ENCODE measurements at places on chromosomes 3 and 15.

DNA sequence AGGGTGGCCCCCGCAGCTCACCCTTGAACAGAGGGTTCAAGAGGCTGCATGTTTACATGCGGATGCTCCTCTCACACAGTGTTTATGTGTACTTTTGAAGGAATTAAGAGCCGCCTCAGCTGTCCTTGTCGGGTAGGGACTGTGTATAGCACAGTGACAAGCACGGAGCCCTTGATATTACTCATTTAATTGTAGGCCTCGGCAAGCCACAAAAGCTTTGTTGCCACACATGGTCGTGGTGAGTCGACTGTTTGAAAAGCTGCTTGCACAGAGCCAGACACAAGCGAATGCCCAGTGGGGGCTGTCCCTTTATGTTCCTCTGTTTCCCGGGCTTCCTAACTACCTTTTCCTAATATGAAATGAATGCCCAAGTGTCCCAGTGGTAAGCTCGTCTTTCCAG, 4.5 kb downstream of the ESYT3 start:
- no peak for DNase-seq

DNA sequence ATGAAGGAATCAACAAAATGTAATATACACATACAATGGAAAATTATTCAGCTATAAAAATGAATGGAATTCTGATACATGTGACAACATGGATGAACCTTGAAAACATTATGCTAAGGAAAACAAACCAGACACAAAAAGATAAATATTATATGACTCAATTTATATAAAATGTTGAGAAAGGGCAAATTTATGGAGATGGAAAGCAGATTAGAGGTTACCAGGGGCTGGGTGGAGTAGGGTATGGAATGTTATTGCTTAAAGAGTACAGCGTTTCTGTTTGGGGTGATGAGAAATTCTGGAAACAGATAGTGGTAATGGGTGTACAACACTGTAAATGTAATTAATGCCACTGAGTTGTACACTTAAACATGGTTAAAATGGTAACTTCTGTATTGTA, 50.9 kb downstream of the EMC4 start:
- no peak for DNase-seq

DNA sequence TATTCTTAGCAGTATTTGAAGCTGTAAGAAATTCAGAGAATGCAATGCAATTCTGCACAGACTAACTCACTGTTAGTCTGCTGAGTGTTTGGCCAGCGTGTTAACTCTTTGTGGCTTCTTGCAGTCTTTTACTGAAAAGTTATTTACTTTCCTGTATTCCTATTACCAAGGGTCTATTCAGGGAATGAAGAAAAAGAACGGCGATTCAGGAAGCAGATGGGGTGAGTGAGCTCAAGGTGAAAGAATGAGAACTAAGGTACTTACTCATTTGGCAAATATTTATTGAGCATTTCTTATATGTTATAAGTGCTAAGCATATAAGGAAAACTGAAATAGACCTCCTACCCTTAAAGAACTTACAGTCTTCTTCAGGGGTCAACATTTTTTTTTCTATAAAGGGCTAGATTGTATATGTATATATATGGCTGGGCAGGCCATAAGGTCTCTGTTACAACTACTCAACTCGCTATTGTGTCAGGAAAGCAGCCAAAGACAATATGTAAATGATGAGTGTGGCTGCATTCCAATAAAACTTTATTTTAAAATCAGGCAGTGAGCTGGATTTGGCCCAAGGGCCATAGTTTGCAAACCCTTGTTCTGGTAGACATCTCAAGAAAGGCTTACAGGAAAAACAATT, 271.9 kb upstream of the GADL1 start:
- no peak for DNase-seq

GRCh38 chr3:125051205-125051604, 4.6 kb downstream of the HEG1 start:
- no peak for DNase-seq

DNA sequence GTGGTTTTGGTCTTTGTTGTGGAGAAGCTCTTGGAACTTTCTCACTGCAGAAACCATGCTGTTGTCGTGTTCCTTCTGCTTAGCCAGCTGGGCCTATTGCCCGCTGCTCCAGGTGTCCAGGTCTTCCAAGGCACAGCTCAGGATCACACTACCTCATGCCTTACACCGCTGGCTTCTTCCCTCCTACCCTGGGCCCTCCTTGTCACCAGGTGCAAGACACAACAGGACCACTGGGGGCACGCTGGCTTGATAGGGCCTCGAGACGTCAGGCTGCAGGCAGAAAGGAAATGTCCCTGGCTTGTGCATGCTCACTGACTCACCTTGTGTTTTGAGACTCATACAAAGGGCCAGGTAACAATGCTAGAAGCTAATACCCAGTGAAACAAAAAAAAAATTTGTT, 32.3 kb downstream of the PAQR9 start:
- no peak for DNase-seq

- no peak for DNase-seq
These were observed 376.3 kb downstream of the GAP43 start for GRCh38 chr3:115999613-116000012.

DNA sequence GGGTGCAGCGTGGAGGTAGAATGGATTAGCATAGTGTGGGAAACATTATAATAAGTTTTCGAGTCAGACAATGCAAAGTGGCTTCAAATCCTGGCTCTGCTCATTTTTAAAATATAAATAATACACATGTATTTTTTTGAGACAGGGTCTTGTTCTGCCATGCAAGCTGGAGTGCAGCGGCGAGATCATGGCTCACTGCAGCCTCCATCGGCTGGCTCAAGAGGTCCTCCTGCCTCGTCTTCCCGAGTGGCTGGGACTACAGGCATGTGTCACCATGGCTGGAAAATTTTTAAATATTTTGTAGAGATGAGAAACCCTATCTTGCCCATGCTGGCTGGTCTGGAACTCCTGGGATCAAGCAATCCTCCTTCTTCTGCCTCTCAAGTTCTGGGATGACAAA, 194.9 kb downstream of the ROBO1 start:
- DNase-seq: no peak

DNA sequence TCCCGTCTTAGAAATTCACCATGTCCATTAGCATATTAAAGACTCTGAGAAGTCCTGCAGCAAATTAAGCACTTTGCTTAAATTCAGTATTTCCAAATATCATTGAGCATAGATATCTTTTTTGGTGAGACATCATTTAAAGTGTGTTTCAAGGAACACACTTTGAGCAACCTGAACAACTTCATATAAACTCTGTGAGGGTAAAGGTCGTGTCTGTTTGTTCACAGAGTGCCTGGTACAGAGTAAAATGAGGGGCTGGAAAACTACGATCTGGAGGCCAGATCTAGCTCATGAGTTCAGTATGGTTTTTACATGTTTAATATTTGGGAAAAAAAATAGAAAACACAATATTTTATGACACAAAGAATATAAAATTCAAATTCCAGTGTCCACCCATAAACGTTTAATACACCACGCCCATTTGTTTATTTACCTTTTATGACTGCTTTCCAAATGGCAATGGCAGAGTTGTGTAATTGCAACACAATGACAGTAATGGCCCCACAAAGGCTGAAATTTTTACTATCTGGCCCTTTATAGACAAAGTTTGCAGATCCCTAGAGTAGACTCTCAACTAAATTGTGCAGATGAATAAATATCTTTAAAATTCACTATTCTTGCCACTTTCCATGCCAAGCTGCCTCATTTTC, 67.4 kb downstream of the SNTN start:
- no peak for DNase-seq

- no peak for DNase-seq
These were observed 2.2 kb downstream of the HOMER2 start for GRCh38 chr15:82950295-82950694.

- no peak for DNase-seq
These were observed 528.1 kb upstream of the MCTP2 start for GRCh38 chr15:93703092-93703739.

DNA sequence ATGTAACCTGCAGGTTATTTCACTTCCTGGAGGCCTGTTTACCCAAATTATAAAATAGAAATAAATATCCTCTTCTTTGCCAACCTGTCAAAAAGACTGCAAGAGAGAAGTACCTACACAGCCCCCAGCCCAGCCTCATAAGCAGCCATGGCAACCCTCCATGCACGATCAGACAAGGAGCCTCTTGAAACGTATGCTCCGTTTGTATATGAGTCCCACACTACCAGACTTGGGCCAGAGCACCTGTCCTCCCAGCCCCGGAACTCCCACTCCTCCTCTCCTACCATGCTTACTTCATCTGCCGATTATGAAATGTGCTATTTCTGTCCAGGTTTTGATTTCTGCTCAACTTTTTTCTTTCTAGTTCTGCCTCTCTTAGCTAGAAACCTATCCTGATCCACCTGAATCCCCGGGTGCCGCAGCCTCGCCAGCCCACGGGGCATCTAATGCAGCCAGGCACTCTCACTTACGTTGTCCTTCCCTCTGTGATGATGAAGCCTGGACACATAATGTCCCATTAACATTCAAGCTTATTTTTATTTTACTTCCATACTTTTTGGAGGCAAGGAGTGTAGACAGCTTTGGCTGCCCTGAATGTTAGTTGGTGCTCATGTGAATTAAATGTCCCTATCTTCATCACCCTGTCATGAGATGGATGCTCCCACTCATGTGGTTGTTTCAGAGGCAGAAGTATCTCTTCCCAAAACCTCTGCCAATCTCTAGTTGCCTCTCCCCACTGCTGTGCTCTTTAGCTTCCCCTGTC, 73.8 kb downstream of the MB21D2 start:
- no peak for DNase-seq

Data from activated CD4-positive, alpha-beta T cell treated with anti-CD3 and anti-CD28 coated beads for 1 hour (primary cell).